ENCODE measurements at places on chromosomes 12 and 14.
A peak's percentile ranks its signal among the peaks of the same experiment; 100 is the strongest.

GRCh38 chr12:131943389-131943788, 6.4 kb upstream of the EP400 start:
- DNase-seq, result no peak

DNA sequence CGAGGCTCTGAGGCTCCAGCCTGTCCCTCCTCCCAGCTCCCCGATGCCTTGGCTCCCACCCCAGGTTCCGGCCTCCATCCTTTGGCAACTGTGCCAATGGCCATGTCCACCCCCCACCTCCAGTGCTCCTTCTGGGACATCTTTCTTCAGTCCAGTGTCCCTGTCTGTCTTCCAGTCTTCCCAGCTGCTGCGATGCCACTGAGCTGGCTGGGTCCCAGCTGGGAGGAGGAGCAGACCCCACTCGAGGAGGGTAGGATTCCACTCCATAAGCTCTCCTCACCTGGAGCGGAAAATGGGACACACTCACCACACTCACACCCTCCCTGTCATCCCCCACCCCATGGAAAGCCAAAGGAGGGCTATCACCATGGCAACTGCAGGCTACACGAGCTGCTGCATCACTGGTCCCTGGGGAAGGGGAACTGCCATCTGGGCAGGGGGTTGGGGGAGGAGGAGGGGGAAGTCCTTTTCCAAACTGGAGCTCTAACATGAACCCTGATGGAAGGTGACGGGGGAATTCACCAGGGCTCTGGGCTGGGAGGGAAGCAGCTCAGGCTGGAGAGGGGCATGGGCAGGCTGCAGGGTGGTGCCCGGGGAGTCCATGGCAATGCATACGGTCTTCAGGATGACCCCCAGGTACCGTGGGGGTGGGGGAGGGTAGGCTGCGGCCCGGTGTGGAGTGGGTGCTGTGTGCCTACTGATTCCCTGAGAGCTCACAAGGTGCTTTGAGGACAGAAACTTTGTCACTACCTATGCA, 94.3 kb downstream of the LRRC74A start:
- no peak for DNase-seq

- no peak for DNase-seq
Measured at GRCh38 chr12:96131230-96131788, 62.9 kb upstream of the ELK3 start.

GRCh38 chr14:85695300-85695699, 165.4 kb downstream of the FLRT2 start:
- DNase-seq, result no peak

GRCh38 chr14:32683679-32684078, 255.0 kb upstream of the NPAS3 start:
- no peak for DNase-seq

DNA sequence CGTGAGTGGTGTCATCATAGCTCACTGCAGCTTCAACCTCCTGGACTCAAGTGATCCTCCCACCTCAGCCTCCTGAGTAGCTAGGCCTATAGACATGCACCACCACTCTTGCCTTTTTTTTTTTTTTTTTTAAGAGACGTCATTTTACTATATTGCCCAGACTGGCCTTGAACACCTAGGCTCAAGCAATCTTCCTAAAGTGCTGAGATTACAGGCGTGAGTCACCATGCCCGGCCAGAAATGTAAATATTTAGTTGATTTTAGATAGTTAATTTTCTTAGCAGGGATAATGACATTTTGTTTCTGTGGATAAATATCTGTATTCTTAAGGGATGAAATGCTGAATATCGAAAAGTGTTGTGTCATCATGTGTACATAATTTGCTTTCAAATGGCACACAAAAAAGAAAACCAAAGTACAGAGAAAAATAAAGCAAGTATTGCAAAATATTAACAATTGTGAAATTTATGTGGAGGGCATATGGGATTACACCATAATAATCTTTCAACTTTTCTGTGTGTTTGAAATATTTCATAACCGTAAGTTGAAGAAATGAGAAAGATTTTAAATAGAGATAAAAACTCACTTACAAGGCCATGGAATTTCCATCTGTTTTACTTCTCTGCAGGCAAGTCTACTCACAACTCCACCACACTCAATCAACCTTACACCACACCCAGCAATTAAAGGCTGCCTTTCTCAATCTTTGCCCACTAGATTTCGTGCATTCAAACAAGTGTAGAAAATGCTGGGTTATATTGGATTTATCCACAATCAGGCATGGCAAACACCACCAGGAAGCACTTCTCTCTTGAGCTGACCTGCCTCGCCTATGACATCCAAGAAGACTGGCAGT, 93.7 kb downstream of the SPTSSA start:
- no peak for DNase-seq

GRCh38 chr14:68403191-68404145, 389.4 kb downstream of the ZFP36L1 start:
- no peak for DNase-seq

DNA sequence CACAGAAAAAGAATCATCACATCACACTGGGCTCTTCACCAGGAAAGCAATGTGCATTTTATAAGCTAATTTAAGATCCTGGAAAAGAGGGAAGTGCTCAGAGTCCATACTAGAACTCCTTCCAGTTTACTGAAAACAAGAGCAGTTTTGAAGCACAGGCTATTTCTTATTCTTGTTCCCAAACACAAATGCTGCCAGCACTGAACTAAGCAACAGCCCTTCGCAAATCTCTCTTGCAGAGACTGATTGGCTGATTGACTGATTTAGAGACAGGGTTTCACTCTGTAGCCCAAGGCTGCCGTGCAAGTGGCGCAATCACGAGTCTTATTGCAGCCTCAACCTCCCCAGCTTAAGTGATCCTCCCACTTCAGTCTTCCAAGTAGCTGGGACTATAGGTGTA, 44.8 kb downstream of the BCL2L14 start:
- DNase-seq, result no peak

GRCh38 chr12:68011882-68012207, 22.6 kb downstream of the IFNG-AS1 start:
- no peak for DNase-seq

GRCh38 chr14:61476754-61477410, 155.5 kb downstream of the PRKCH start:
- DNase-seq, result peak; percentile 43

DNA sequence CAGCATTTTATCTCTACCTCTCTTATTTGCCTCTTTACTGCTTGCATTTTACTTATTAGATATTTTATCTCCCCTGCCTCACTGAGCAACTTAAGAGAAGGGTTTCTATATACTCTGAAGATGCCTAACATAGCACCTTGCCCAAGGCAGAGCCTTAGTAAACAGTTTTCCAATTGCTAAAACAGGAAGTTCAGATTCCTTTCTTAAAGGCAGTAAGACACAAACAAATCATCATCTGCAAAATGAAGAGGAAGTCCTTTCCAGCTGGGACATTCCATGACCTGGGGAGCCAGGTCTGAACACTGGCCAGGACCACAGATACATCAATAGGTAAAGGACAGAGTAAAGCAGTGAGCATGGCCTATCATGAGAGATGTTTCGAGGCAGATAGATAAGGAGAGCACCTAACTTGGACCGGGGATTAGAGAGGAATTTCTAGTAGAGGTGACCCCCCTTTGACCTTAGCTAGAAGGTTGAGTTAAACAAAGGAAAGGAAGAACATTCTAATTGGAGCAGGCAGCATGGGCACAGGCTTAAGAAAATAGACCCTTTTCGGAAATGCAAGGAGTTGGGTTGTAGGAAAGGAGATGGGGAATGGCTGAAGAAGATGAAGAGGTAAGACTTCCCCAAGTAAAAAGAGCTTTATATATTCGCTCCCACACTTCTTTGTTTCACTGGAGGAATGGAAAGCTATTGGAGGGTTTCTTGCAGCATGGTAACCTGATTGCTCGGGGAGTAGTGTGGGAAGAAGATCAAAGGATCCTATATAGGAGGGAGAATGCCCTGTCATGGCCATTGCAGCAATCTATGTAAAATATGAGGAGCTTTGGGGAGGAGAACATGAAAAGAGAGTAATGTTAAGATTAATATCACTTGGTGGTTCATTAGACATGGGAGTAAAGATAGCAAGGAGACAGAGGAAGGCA, 94.8 kb downstream of the PHLDA1 start:
- DNase-seq, result no peak

DNA sequence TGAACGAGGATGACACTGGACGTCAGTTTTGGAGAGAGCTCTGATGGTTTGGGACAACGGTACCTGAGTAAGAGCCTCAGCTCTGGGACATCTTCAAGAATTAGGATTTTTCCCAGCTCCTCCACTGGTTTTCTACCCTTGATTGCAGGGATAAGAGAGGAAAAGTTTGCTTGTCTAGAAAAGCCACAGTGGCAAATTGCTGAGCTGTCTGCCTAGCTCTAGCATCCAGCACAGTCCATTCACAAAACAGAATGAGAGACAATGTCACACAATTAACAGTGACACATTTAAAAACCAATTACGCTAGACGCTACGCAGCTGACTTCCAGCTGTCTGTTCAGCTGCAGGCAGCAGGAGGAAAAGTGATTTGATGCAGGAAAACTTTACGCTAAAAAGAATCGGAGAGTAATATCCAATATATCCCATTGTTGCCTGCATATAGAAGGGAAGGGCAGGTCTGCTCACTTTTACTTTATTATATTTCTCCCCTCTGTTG, 168.1 kb upstream of the PRICKLE1 start:
- no peak for DNase-seq

GRCh38 chr14:22412926-22413411, 176.1 kb downstream of the DAD1 start:
- no peak for DNase-seq

- DNase-seq, result peak; percentile 57
Measured at GRCh38 chr14:95516554-95517181, at the start of gene SYNE3. SYNE3 (minus strand) TSS chr14:95516650; CDS start chr14:95475821, 40,829 bp downstream.

DNA sequence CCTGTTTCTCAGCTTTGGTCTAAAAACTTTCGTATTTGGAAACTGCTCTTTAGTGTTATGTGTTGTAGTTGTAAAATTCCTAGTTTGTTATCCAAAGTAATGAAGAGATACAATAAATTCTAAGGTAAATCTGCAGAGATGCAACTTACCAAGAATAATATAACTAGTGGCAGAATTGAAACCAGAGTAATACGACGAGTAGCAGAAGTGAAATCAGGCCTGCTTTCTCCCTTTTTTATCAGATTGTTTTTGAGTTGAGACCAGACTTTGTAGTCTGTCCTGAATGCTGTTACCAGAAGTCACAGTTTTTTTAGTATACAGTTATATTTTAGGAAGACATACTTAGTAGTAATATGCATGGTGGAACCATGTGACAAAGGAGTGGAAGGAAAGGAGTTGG, 12.5 kb downstream of the PAPOLA start:
- no peak for DNase-seq

- DNase-seq, result no peak
Measured at GRCh38 chr14:100899884-100900771, 3.4 kb downstream of the RTL1 start.

DNA sequence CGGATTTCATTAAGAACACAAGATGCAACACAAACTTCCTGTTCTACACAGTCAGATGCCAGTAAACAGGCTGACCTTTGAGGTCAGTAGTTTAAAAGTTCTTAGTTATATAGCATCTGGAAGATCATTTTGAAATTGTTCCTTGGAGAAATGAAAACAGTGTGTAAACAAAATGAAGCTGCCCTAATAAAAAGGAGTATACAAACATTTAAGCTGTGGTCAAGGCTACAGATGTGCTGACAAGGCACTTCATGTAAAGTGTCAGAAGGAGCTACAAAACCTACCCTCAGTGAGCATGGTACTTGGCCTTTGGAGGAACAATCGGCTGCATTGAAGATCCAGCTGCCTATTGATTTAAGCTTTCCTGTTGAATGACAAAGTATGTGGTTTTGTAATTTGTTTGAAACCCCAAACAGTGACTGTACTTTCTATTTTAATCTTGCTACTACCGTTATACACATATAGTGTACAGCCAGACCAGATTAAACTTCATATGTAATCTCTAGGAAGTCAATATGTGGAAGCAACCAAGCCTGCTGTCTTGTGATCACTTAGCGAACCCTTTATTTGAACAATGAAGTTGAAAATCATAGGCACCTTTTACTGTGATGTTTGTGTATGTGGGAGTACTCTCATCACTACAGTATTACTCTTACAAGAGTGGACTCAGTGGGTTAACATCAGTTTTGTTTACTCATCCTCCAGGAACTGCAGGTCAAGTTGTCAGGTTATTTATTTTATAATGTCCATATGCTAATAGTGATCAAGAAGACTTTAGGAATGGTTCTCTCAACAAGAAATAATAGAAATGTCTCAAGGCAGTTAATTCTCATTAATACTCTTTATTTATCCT, 13.5 kb downstream of the PTGER2 start:
- no peak for DNase-seq

- DNase-seq, result no peak
Measured at GRCh38 chr14:76168531-76168930, 16.8 kb downstream of the GPATCH2L start.

- DNase-seq, result no peak
Measured at GRCh38 chr12:68001486-68002466, 12.5 kb downstream of the IFNG-AS1 start.

DNA sequence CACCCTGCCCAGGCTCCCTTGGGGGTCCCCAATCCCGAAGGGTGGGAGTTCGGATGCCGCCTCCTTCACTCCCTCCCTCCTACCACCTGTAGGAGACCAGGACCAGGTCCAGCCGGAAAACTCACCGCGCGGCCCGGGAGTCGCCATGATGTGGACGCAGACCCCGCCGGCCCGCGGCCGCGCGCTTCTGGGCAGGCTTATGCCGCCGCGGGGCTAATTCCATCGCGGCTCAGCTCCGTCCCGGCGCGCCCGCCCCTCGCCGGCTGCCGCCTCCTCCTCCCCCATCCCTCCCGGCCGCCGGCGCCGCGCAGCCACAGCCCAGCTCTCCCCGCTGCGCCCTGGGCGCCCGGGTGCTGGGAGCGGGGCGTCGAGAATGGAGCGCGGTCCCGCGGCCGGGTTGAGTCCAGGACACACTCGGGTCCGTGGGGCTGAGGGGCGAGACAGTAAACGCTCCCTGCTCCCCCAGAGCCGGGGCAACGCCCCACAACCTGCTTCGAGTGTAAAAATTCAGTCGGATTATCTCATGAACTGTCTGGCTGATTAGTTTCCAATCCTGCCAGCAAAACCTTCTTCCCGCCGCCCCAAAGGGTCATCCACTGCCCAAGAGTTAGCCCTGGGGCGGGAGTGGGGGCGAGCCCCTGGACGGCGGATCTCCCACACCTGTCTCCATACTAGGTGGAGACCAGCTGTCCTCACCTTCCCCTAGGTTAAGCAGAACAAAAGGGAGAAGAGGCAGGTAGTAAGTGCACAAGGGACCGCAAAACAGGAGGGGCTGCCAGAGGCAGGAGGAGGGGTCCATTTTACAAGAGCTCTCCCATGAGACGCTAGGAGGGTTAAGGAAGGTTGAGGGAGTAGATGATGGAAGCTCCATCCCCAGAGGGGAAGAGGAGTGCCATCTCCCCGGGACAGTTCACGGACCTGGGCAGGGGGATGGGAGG, at the start of gene ANO2:
Gene ANO2 (minus strand): TSS at position 189 of the 938 bp plus-strand sequence. CDS start 42 bp downstream, at position 147.
- DNase-seq, result no peak

GRCh38 chr14:99831903-99832685, 38.9 kb downstream of the EML1 start:
- DNase-seq, result no peak

DNA sequence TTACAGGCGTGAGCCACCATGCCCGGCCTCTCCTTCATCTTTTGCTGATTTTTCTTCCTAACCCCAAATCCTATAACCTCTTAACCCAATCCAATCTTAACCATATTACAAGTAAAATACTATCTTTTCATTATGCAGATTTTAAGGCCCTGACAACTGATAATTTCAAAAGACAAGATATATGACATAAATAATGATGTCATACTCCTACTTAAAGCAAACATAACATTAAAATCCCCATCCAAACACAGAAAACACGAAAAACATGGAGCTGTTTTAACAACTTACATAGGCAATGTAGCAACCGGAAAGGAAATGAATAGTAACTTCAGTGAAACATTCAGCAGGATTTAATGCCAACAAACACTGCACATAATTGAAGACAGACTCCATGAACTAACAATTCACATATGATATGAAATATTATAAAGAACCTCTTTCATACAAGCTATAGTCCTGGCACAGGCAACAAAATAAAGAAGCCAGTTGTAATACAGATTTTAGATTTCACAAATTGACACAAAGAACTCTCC, 21.5 kb downstream of the USP44 start:
- DNase-seq, result no peak
